ENCODE measurements at places on chromosomes 7 and 10. TPM values are rescaled to one million over a fixed set of nuclear protein-coding genes. Genes with fewer than 3 reads are reported as not detected.

DNA sequence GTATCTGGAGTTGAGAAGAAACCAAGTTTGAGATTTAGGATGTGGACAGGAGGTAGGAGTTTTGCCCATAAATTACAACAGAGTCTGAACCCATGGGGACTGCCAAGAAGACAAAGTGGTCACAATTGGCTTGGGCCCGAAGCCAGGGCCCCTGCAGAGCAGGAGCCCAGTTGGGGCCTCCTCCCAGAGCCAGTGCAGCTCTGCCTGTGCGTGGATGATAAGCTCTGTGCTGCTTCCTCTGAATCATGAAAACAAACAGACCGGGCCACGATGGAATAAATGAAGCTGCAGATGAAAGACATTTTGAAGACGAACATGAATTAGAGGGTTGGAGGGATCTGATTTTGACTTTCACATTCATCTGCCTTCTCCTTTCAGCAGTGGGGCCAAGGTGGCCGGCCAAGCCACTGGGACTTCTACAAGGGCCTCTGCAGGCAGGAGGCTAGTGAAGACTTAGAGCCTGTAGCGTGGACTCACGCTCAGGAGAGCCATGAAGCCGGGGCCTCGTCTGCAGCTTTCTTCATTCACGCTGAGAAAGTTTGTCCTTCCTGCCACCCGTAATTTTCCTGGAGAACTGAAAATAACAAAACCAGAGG lies 156.8 kb upstream of the LYZL1 start:
- no peak for DNase-seq

SGCE gene
- 150 TPM for total RNA-seq

IDE gene
- total RNA-seq, result 16.4 TPM

CYP2E1 gene
- 0.98 TPM for total RNA-seq

LAMB4 gene
- total RNA-seq, result 0.13 TPM

Measured in muscle of leg (tissue), 16 donors.